ENCODE measurements at places on chromosomes 11 and 22. TPM values are rescaled to one million over a fixed set of nuclear protein-coding genes. Genes with fewer than 3 reads are reported as not detected.

- no peak overlapping the region for H3K4me3 ChIP-seq
- DNase-seq: no peak
- no peak overlapping the region for H3K27ac ChIP-seq
- peaks cover 2% of the 10 kb centered on the region for H3K27me3 ChIP-seq
- peaks cover 6% of the 10 kb centered on the region for H3K36me3 ChIP-seq
- no peaks in the 10 kb centered on the region for H3K4me1 ChIP-seq
Measured at GRCh38 chr11:45021692-45022141, 71.0 kb upstream of the TP53I11 start.

DNA sequence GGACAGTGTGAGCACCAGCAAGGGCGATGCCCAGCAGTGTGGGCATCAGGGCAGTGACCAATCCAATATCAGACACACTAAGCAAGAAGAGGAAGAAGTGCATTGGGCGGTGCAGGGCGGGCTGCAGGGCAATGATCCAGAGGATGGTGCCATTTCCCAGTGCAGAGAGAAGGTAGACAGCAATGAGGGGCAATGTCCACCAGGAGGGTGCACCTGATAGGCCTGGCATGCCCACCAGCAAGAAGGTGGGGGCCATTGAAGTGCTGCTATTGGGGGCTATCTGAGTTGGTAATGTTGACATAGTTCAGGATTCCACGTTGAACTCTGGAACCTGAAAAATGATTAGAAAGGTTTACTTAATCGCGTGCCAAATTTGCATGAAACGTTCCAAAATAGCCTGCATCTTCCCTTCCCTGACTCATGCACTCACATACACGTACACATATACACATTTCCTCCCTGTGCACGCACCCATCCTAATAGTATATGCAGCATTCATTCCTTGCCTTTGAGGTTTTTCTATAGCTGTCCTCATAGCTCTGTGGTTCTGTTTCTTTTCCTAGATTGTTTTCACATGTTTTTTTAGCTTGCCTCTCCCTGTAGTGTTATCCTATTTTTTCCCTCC is at the start of gene OR51S1:
OR51S1 (minus strand) TSS at position 301 of the 625 bp plus-strand sequence; CDS start at position 301, 0 bp downstream.
- no peak for DNase-seq
- H3K27me3 ChIP-seq: peaks cover 11% of the 10 kb centered on the region
- no peak within 1 kb of the TSS for H3K27ac ChIP-seq
- H3K4me3 ChIP-seq: no peak within 1 kb of the TSS
- H3K4me1 ChIP-seq: no peaks in the 10 kb centered on the region
- H3K36me3 ChIP-seq: no peaks in the 10 kb centered on the region

DNA sequence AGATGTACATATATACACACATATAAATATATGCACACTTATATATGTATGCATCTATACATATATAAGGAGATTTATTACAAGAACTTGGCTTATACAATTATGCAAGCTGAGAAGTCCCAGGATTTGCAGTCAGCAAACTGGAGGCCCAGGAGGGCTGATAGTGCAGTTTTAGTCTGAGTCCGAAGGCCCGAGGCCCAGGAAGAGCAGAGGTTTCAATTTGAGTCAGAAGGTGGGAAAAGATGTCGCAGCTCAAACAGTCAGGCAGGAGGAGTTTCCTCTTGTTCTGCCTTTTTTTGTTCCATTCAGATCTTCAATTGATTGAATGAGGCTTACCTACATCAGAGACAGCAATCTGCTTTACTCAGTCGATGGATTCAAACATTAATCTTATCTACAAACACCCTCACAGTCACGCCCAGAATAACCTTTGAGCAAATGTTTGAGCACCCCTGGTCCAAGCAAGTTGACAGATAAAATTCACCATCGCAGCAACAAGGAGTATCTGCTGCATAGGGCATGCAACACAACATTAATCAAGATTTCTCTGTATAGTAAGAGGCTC is 4.0 kb upstream of the SGSM1 start:
- no peak overlapping the region for H3K27ac ChIP-seq
- no peak for DNase-seq
- H3K27me3 ChIP-seq: peaks cover 30% of the 10 kb centered on the region
- no peaks in the 10 kb centered on the region for H3K4me1 ChIP-seq
- no peaks in the 10 kb centered on the region for H3K36me3 ChIP-seq

GRCh38 chr11:45150301-45150700 is 3.9 kb downstream of the PRDM11 start:
- H3K36me3 ChIP-seq: no peaks in the 10 kb centered on the region
- no peak for DNase-seq
- H3K27ac ChIP-seq: no peak overlapping the region
- no peak overlapping the region for H3K4me3 ChIP-seq

- no peak for DNase-seq
- no peaks in the 10 kb centered on the region for H3K36me3 ChIP-seq
- H3K4me3 ChIP-seq: no peak overlapping the region
- peaks cover 8% of the 10 kb centered on the region for H3K27me3 ChIP-seq
Measured at GRCh38 chr11:61007383-61007955, 36.0 kb downstream of the CD6 start.

GRCh38 chr22:44941207-44941606 is 68.6 kb downstream of the PHF21B start:
- peaks cover 30% of the 10 kb centered on the region for H3K27me3 ChIP-seq
- peaks cover 5% of the 10 kb centered on the region for H3K36me3 ChIP-seq
- no peak overlapping the region for H3K4me3 ChIP-seq
- peaks cover 10% of the 10 kb centered on the region for H3K4me1 ChIP-seq
- DNase-seq: no peak

DNA sequence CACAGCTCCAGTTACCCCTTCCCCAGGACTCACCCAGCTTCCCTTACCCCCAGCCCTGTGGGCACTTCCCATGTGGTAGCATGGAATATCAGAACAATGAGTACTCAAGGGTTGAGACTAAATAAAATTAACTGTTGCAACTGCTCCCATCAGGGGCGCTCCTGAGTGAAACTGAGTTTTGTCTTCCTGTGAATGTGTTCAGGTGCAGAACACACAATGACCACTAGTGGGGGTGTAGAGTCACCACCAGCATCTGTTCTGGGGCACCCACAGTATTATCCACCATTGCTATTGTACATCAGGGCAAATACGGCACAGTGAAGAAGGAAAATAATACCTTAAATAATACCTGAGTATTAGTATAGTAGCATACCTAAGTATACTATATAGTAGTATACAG is 689.7 kb downstream of the TBC1D22A start:
- no peaks in the 10 kb centered on the region for H3K36me3 ChIP-seq
- peak; percentile 10 for DNase-seq
- no peaks in the 10 kb centered on the region for H3K27me3 ChIP-seq
- H3K27ac ChIP-seq: no peak overlapping the region

DNA sequence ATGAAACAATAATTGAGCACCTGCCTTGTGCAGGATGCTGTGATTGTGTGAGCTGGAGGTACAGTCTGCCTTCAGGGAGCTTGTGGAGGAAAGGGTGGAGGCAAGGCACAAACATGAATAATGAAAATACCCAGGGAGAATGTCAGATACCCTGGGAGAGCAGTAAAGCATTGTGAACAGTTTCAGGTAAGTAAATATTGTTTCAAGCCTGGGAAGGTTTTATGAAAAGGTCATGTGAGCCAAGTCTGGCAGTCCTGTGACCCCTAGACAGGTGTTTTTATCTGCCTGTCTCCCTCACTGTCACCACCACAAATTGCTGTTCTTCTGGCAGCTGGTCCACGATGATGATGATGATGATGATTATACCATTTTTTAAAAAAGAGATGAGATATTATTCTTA is 32.0 kb downstream of the SPECC1L start:
- H3K36me3 ChIP-seq: peaks cover 50% of the 10 kb centered on the region
- DNase-seq: no peak
- no peaks in the 10 kb centered on the region for H3K27me3 ChIP-seq
- H3K4me3 ChIP-seq: no peak overlapping the region
- no peak overlapping the region for H3K27ac ChIP-seq
- H3K4me1 ChIP-seq: peaks cover 27% of the 10 kb centered on the region

- peaks cover 21% of the 10 kb centered on the region for H3K27me3 ChIP-seq
- peak; percentile 5 for DNase-seq
- peaks cover 45% of the 10 kb centered on the region for H3K4me1 ChIP-seq
Measured at GRCh38 chr22:19172213-19173046, 6.1 kb downstream of the SLC25A1 start.

DNA sequence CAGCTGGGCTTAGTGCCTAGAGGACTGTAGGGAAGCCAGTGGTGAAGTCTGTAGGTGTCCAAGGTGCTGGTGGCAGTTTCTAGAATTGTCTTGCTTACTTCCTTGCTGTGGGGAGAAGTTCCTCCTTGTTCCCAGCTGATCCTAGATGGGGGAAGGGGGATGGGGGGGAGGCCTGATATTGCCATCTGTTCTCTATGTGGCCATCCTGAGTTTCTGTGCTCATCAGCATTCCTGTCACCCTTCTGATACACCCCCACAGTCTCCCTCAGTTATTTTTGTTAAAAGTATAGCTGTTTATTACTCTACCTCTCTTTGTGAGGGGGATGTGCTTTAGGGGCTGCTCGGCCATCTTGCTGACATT is 36.5 kb downstream of the MADD start:
- DNase-seq: no peak
- H3K4me3 ChIP-seq: no peak overlapping the region
- H3K27ac ChIP-seq: no peak overlapping the region
- no peaks in the 10 kb centered on the region for H3K4me1 ChIP-seq

- H3K27ac ChIP-seq: peak overlapping the region; percentile 81
- no peaks in the 10 kb centered on the region for H3K27me3 ChIP-seq
- H3K4me3 ChIP-seq: peak overlapping the region; percentile 49
- no peaks in the 10 kb centered on the region for H3K36me3 ChIP-seq
- peak; percentile 75 for DNase-seq
- H3K4me1 ChIP-seq: peaks cover 26% of the 10 kb centered on the region
Measured at GRCh38 chr22:32531931-32532819, 57.6 kb downstream of the FBXO7 start.

Gene CLDN25
- total RNA-seq: not detected

Gene VSIG2
- total RNA-seq: not detected

Gene GDPD5
- total RNA-seq: 5.6 TPM

Gene OR52H1
- not detected for total RNA-seq
